ENCODE measurements at places on chromosomes 11 and 22. TPM values are rescaled to one million over a fixed set of nuclear protein-coding genes. Genes with fewer than 3 reads are reported as not detected.

Gene EFCAB6
- 0.54 TPM for total RNA-seq

Gene OR52N4
- total RNA-seq, result 1.3 TPM

Gene GTF2H1
- total RNA-seq, result 40.9 TPM

Gene OR5L1
- total RNA-seq, result not detected

Gene BAIAP2L2
- under 0.01 TPM for total RNA-seq

Gene SRPRA
- 113 TPM for total RNA-seq

GRCh38 chr11:16291729-16292128, 64.6 kb downstream of the SOX6 start:
- DNase-seq, result no peak

Data from hematopoietic multipotent progenitor cell (in vitro differentiated cells).